Testis (tissue), 5 donors: ENCODE measurements at places on chromosomes 2 and 18.

DNA sequence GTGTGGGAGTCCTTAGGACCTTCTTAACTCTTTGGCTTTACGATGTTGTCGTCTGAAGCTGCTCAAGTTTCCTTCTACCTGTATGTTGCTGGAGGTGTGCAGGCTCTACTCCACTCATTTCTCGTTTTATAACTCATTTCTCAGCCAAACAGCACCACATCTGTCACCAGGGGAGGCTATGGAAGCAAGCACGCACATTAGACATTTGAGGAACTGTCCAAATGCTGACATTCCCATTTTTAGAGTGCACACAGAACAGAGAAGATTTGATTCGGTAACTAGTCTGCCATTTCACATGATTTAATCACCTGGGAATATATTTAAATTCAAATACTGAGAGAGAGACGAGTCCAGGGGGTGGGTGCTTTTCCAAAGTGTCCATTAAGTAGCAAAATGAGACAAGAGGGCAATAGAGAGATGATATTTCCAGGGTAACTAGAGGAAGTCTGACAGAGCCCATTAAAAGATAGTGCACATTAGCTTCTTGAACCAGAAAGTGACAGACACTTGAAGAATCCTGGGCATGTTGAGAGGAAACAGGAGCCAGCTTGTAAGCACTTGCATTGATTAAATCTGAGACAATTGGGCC lies 793.3 kb downstream of the TDRD15 start:
- no peak for DNase-seq

DNA sequence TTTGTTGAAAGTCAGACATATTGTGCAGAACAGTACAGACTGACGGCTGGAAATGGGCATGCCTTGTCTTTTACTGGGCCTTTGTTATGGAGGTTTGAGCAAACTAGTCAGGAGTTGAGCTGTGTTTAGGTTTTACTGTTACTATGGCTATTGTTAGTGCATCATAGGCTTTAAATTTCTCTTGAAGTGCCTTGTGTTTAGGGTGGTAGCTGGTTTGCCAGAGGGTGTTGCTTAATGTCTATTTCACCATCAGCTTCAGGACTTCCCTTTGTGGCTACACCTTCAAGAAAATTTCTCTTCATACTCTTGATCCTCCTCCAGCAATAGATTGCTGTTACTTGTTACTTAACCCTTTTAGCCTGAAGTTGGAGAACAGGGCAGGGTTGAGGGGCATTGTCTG lies 104.6 kb downstream of the CAPN13 start:
- no peak for DNase-seq

GRCh38 chr2:173750353-173750801 lies 214.8 kb downstream of the SP3 start:
- DNase-seq: peak; percentile 29

DNA sequence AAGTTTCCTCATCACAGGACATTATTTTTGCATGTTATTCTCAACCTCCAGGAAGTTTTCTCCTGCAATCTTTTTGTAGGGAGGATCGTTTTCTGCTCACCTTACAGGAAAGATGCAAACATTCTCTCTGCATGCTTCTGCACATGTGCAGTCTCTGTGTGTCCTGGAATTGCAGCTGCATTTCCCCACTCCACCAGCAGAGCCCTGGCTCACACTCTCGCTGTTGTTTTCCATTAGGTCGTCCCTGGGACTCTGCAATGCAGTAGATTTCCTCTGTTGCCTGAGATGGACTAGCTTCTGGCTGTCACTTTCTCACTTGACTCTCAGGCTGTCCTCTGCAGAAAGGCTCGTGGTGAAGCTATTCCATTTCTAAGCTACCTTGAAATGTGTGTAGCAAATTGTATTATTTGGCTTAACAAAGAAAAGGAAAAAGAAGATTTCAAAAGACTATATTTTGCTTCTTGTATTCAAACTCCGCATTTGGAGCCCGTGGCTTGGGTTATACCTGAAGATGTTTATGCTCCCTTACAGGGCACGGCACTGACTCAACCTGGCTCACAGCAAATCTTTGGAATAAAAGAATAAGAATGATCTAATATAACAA lies 346.7 kb downstream of the RAD51AP2 start:
- DNase-seq: peak; percentile 50

DNA sequence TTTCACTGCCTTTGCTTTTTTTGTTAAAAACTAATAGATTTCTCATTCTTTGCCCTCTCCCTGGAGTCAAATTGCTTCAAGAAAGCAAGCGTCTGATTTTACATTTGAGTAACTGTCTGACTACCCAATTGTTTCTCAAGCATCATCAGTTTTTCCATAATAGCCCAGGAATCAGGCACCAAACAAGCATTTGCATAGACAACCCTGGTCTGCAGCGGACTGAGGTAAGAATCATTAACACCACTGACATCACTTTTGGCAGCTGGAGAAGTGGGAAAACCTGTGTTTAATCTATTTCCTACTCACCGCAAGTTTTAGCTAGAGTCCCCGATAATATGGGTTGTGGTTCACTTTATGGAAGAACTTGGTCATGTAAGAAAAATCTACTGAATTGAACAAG lies 55.7 kb downstream of the IRS1 start:
- DNase-seq: no peak

DNA sequence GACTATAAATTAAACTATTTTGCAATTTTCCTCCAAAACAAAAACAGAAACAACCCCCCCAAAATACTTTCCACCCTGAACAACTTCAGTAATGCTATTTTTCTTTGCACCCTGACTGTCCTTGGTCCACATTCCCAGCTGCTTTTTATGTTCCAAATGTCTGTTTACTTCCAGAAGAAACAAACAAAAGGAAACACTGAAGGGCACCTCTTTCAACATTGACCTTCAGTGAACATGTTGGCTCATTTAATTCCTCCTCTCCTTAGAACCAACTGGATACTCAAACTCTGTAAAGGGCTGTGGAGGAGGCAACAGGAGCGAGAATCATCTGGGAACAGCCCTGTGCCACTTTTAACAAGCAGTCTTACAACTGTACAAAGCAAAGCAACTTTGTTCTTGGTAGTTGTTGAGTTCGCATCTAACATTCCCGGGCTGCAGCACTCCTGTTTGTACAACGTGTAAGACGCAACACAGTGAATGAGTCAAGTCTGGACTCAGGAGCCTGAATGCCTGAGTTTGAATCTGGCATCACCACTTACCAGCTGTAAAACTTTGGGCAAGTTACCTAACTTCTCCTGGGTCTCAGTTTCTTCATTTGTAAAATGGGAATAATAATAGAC lies 111.4 kb upstream of the GATA6 start:
- DNase-seq: peak; percentile 38

DNA sequence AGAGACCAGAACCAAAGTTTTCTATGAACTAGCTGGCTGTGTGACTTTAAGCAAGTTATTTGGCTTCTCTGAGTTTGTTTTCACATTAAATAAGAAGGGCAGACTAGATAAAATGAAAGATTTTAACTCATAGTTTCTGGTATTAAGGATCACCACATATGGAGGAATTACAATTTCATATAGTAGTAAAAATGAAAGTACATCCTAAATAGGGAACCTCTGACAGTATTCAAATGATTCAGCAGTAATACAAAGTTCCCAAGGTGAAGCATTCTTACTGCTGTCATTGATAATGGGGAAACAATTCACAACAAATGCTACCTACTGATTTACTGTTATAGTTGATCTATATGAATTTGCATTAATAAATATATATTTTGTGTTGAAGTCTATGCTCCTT lies 170.3 kb upstream of the VRK2 start:
- no peak for DNase-seq

GRCh38 chr2:230230496-230231200 lies 5.1 kb downstream of the SP140 start:
- no peak for DNase-seq

- DNase-seq: no peak
Measured at GRCh38 chr2:73827018-73827417, 1.7 kb upstream of the STAMBP start.

- no peak for DNase-seq
Measured at GRCh38 chr2:165623783-165624469, 154.4 kb downstream of the CSRNP3 start.

- DNase-seq: no peak
Measured at GRCh38 chr2:9593925-9594324, 36.9 kb downstream of the YWHAQ start.

- peak; percentile 52 for DNase-seq
Measured at GRCh38 chr2:202104286-202104870, 31.3 kb downstream of the KIAA2012 start.

DNA sequence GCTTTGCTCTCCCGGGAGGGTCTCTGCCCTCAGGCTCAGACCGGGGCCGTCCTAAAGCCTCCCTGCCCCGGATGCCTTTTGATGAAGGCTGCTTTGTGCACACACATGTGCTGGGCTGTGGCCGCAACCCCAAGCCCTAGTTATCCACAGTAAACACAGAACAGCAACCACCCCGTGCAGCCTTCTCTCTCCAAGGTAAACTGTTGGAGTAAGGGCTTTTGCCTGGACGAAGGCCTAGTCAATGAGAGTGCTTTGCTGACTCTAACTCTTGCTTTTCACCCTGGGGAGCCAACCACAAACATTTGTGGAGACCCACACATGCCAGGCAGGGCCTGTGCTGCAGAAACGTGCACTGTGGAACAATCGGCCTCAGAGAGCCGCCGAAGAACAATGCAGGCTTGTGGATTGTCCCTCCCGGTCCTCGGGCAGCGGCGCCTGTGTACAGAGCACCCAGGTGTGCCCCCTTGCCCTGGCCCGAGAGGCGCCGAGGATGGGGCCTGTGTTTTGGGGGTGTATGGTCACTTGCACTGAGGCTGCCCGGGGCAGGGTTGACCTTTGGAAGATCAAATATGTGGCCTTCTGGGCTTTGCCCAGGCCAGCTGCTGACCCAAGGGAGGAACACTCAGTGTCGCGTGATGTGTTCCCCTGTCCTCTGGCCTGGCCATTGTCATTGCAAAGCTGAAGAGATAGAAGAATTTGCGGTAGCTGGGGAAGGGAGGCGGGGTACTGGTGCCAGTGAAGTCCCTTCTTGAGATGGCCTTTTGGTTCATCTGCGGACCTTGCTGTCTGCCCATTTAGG lies 37.0 kb downstream of the CTIF start:
- DNase-seq: peak; percentile 40
